ENCODE measurements at places on chromosomes 5 and 9.

DNA sequence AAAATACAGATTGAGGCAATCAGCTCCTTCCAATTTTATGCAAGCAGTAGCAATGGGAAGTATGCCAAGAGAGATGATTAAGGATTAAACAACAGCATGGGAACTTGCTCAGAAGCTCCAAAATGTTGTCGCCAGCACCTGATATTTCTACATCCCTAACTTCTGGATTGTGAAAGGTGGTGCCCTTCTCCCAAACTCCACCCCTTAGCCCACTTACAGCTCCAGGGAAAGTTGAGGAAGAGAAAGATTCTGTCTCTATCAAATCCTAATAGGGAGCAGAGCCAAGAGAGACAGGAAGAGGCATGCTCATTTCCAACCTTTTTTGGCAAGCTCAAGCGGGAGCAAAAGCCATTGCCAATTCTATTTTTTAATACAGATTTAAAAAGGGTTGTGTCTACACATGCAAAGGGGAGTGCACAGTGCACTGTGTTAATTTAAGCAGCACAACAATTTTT is 92.4 kb upstream of the NR3C1 start:
- peak; percentile 42 for DNase-seq

GRCh38 chr5:33372721-33373472 is 67.9 kb upstream of the TARS1 start:
- no peak for DNase-seq

DNA sequence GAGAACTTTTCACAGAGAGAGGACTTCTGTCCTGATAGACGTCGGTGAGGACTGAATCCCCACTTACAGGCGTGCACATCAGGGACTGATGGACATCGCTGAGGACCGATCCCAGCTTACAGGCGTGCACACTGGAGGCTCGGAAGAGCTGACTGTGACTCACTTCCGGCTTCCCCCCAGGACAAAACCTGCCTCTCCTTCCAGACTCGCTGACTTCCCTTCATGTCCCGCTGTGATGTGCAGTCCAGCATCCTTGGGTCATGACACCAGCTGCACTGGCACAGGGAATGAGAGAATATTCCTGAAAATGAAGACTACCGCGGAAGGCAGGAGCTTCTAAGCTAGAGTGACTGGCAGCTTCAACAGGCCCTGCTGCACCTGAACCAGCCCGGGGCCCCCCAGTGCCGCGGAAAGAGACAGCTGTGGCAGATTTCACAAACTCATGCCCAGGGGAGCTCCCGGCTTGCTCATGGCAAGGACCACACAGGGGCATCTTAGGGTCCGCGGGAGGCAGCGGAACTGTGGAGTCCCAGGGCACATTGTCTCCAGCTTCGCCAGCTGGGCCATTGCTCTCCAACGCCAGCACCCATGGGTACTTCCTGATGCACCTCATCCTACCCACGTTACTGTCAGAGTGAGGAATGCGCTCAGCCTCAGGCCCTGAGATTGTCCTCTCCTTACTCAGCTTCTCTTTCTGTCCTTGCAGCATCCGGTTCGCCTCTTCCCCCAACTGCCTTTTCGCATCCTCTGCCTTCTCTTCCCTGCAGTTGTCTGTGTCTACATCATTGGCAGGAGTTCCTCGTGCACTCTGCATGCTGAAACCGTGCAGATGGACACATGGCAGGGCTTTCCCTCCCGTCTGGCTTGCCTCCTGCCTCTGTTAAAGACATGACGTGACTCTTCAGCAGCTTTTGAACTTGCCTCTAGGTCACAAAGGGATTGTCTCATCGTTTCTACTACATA is 29.5 kb downstream of the SURF6 start:
- peak; percentile 67 for DNase-seq

DNA sequence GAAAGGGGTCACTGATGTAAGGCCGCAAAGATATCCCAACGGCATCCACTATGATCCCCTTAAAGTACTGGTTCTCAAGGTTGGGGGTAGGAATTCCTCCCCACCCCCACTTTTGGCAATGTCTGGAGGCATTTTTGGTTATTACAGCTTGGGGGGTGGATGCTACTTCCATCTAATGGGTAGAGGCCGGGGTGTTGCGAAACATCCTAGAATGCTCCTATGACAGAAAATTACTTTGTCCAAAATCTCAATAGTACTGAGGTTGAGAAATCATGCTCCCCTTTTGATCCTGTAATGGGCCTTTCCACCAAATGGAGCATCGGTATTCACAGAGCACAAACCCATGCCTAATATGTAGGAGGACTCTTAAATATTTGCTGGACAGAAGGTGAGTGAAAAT is 20.8 kb upstream of the TCERG1 start:
- DNase-seq = no peak

- no peak for DNase-seq
These were observed 207.5 kb upstream of the TBCA start for GRCh38 chr5:77983482-77984199.

DNA sequence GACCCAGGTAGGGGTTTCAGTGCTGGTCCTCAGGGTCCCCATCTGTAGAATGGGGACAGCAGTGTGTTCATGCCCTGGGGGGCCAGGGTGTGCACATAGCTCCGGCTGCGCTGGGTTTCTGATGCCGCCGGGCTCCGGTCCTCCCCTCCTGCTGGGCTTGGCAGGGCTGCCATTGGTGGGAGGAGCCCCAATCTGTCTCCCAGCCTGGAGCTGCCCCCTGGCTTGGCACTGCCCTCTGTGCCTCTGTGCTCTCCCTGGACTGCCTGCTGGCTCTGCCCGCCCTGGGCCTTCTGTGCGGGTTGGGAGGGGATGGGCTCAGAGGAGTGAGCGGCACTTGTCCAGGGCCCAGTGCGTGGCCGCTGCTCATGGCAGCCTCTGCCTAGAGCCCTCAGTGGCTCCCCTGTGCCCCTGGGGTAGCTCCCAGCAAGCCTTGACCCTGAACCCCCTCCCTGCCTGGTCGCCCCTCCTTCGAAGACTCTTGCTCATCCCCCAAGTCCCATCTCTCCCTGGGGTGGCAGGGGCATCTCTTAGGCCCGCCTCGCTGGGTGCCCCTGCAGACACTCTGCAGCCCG is 35.7 kb downstream of the RXRA start:
- DNase-seq = no peak

GRCh38 chr9:21974722-21975409 is 19.3 kb downstream of the CDKN2A start:
- no peak for DNase-seq

GRCh38 chr9:36817160-36817834 is 216.8 kb downstream of the PAX5 start:
- no peak for DNase-seq

DNA sequence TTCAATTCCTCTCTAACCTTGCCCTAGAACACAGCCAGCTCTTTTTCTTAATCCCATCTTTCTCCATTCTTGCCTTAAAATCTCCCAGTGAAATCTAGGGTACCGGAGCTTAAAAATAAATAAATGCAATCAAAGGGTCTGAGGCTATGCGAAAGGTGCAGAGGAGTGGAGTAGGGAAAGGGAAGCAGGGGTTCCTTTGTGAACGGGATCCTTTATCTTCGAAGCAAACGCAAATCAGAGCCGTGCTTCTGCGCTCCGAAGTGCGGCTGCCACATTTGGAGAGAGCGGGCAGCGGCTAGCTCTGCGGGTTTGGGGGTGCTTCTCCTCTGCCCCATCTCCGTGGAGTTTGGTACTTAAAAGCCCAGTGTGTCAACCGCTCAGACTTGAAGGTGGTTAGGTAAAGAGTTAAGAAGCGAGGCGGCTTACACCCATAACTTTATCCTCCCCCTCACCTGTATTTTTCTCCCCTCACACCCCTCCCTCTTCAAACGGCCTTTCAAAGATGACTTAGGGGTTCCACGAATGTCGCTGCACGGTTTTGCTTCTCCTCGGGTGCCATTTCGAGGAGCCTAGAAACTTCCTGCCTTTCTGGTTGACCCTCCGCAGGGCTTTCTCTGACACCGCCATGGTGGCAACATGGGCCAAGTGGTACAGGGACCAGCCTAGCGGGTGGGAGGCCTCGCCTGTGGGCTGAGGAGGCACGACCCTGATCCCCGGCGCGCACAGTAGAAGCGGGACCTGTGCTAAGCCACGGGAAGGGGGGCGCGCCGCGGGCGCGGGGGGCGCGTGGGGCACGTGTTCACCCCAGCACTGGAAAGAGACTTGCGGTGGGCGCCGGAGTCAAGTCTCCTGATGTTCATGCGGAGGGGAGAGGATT is 31.7 kb upstream of the NFIB start:
- no peak for DNase-seq

DNA sequence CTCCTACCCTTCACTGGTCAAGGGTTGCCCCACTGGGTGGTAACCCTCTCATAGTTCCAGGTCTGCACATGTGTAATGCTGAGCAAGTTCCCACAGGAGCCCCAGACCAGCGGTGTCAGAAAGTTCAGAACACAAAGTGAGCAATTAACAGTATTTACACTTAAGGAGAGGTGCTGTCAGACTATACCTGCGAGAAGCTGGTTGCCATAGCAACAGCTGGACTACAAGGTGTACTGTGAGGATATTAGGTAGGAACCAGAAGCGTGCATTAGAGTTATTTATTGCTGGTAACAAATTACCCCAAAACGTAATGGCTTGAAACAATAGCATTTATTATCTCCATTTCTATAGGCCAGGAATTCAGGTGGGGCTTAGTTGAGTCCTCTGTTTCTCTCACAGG is 317.0 kb upstream of the RPS23 start:
- DNase-seq = no peak

GRCh38 chr5:153671653-153672346 is 181.3 kb downstream of the GRIA1 start:
- DNase-seq = no peak

DNA sequence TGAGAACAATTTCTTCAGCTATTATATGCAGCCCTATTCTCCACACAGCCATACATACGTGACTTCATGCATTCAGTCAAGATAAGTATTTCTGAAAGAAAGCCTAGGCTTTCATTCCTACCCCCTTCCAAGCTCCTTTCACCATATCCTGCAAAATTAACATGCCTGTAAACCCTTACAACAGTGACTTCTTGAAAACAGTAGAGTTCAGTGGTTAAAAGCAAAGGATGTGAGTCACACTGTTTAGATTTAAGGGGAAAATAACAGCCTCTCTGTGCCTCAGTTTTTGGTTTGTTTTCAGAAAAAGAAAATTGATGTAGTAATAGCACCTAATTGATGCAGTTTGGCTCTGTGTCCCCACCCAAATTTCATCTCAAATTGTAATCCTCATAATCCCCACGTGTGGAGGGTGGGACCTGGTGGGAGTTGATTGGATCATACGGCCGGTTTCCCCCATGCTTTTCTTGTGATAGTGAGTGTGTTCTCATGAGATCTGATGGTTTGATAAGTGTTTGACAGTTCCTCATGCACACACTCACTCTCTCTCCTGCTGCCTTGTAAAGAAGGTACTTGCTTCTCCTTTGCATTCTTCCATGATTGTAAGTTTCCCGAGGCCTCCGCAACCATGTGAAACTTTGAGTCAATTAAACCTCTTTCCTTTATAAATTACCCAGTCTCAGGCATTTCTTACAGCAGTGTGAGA is 264.8 kb downstream of the CETN3 start:
- DNase-seq = no peak

- DNase-seq = peak; percentile 77
These were observed 24.8 kb upstream of the OBP2B start for GRCh38 chr9:133233681-133234432.

DNA sequence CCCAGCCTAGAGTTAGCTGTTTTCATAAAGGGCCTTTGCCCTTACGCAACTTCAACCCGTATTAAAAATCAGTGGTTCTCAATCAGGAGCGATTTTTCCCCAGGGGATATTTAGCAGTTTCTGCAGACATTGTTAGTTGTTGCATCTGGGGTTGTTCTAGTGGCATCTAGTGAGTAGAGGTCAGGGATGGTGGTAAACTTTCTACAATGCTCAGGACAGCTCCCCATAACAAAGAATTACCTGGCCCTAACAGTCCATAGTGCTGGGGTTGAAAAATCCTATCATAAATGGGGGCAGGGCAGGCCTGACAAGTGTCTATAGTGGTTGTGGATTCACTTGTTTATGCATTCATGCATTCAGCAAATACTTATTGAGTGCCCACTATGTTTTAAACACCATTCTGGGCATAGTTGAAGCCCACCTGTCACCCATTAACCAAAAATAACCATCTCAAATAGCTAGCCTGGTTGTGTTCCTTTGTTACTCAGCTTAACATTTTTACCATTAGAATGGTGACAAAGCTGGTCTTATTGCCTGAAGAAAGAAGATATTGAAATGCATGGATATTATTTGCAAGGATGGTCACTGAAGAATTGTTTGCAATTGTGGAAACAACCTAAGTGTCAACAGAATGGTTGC is 15.9 kb upstream of the FGF1 start:
- DNase-seq = no peak

DNA sequence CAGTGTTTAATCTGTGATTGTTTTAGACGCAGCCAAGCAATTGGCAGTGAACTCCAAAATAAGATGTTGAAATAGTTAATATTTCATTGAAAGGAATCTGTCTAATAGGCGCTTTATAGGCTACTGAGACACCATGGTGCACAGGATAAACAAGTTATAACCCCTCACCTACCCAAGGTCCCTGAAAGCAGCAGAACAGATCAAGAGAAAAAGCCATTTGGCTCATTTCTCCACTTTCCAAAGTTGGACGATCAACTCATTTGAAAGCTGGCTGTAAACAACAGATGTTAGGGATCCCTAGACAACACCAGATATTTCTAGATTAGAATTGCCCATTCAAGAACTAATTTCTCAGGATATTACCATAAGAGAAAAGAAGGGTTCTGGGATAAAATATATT is 4.9 kb downstream of the PUM3 start:
- no peak for DNase-seq

GRCh38 chr5:153831973-153832372 is 206.7 kb downstream of the FAM114A2 start:
- no peak for DNase-seq

DNA sequence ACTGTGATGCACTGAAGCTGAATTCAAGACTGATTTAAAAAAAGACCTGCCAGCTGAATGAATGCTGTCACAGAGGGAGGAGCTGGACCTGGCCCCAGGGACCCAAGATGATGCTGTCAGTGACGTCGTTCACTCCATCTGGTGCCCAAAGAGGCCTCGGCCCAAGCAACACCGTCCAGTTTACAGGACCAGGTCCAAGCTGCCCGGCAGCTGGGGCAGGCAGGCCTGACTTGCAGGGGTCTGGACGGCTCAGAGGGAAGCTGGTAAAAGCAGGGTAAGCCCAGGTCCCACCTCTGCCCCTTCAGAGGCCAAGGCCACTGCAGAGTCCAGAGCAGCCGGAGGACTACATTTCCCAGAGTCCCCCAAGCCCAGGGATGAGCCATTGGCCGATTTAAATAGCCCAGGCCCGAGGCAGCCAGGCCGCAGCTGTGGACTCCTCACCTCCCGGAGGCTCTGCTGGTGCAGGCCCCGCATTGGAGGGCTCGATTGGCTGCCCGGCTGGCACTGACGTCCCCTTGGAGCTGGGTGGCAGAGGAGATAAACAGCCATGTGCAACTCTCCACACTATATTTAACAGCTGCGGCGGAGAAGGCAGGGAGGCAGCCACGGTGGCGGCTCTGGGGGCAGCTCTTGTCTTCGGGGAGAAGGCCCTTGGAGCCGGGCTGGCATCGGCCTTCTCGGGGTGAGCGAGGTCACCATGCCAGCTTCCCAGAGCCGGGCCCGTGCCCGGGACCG is at the start of gene PLPP7:
Gene PLPP7 (plus strand): TSS at position 423 of the 735 bp plus-strand sequence. CDS start 275 bp downstream, at position 698.
- no peak for DNase-seq

All from lower leg skin (tissue), 4 donors.